ENCODE measurements at places on chromosomes 5 and 9. TPM values are rescaled to one million over a fixed set of nuclear protein-coding genes. Genes with fewer than 3 reads are reported as not detected.

The CARD9 gene
- 2.9 TPM for total RNA-seq

The ZNF618 gene
- 6.9 TPM for total RNA-seq

The SGCD gene
- 7.1 TPM for total RNA-seq

The ADGRV1 gene
- total RNA-seq = 1.9 TPM

The DOK3 gene
- 3.6 TPM for total RNA-seq

The ARID3C gene
- total RNA-seq = not detected

The PNPLA7 gene
- 2.1 TPM for total RNA-seq

The RASEF gene
- total RNA-seq = 0.59 TPM

The CBY3 gene
- total RNA-seq = not detected

The SLC46A2 gene
- total RNA-seq = not detected

The SLC26A2 gene
- total RNA-seq = 13.2 TPM

The TAF11L10 gene
- total RNA-seq = not detected

The PDCD1LG2 gene
- total RNA-seq = 0.83 TPM

The ACOT12 gene
- not detected for total RNA-seq

Measured in uterus (tissue), 4 donors.